ENCODE measurements at places on chromosomes 2 and 18.
A peak's percentile ranks its signal among the peaks of the same experiment; 100 is the strongest.

DNA sequence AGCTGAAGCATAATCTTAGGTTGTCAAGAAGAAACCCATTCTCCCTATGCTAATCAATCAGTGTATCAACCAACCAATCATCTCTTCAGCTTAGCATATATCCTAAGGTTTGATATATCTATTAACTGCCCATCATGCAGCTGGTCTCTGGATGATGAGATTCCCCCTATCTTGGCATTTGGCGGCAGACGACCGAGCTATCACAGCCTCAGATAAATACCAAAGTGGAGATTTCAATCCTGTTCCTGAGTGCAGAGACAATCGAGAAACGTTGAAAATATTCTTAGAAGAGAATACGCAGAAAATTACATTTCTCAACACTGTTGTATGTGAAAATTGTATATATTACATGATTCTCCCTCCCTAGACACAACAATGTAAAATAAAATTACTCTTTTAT is 259.0 kb upstream of the SIX3 start:
- no peak for DNase-seq

DNA sequence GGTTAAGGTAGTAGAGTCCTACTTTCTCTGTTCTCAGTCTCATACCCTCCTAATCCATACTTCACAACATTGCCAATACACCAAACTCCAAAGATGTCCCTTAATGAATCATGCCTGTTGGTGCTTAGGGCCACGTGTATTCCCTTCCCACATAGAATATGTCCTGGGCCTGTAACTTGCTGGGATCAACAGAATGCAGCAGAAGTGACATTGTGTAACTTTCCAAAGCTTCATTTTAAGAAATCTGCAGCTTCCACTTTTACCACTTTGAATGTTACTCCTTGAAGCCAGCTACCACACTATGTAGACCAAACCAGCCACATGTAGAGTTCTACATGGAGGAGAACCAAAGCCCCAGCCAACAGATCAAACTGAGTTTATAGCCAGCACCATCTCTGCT is 58.5 kb upstream of the ARHGAP15 start:
- no peak for DNase-seq

DNA sequence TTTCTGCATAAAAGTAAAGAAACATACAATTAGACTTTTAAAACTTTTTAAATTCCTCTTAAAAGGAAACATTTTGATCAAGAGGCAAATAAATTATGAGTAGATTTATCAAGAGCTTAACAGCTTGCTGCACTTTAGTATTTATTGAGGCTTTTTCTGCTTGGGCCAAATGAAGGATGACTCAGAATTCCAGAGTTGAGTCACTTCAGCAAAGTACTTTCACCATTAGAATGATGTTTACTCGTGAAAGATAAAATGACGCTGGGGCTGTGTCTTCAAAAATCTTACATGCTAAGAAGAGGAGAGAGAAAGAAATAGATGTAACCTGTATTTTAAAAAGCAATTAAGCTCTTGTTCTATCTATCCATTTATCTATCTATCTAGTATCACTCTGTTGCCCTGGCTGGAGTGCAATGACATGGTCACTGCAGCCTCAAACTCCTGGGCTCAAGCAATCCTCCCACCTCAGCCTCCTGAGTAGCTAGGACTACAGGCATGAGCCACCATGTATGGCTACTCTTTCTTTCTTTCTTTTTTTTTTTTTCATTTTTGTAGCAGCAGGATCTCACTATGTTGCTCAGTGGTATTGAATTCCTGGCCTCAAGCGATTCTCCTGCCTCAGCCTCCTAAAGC is 75.3 kb upstream of the RIOK3 start:
- peak; percentile 61 for DNase-seq

DNA sequence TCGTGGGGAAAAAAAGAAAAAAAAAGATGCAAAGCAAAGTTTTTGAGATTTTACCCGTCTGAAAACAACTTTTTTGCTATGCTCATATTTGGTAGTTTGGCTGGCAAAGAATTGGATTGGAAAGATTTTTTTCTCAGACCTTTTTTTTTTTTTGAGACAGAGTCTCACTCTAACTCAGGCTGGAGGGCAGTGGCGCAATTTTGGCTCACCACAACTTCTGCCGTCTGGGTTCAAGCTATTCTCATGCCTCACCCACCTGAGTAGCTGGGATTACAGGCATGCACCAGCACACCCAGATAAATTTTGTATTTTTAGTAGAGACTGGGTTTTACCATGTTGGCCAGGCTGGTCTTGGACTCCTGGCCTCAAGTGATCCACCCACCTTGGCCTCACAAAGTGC is 56.3 kb upstream of the TANC1 start:
- no peak for DNase-seq

GRCh38 chr2:45872211-45872610 is 220.7 kb downstream of the PRKCE start:
- no peak for DNase-seq

- DNase-seq: no peak
These were observed 9.3 kb downstream of the IL1R2 start for GRCh38 chr2:102000813-102001766.

DNA sequence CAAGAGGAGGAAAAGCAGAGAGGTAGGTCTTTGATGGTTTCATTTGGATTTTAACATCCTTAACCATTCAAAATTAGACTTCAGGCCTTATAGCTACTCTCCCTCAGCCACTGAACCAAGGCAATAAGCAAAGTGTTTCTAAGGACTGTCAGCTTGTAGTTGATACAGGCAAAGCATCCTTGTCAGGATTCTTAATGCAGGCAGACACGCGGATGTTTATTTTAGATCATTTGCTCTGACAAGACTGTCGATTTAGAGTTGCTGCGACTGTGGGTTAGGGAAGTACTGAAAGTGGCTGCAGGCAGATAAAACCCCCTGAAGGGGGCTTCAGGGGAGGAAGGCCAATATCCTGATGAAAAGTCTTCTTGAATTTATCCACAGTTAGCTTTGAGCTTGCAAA is 46.6 kb downstream of the CDH20 start:
- DNase-seq: no peak

DNA sequence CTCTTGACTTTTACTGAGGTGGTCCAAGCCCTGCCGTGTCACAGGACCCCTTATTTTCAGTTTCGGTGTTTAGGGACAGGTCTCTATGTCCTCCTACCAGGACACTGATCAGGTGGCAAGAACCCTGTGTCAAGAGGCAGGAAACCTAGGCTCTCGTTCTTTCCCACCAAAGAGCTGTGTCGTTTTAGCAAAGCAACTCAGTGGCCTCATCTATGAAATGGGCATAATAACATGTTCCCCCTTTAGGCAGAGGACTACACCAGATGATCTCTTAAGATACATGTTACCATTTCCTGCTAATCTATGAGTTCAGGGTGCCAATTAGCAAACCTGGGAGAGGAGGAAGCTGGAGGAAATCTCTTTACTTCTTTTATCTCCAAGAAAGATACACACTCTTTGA is 1.9 kb downstream of the RAB31 start:
- no peak for DNase-seq

DNA sequence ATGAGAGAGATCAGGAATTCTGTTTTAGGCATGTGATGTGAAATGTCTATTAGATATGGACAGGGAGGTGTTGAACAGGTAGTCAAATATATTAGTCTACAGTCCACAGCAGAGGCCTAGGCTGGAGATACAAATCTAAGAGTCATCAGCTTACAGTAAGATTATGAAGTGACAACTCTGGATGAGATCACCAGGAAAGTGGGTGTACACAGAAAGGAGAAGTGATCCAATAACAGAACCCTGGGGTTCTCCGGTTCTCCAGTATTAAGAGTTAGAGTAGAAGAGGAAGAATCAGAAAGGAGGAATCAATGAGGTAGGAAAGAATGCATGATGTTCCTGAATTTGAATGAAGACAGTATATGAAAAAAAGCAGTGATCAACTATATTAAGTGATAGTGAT is 362.3 kb downstream of the FIGN start:
- DNase-seq: no peak

- DNase-seq: no peak
These were observed 158.5 kb downstream of the NCK2 start for GRCh38 chr2:105903051-105903674.

GRCh38 chr2:173462892-173463840 is 108.5 kb downstream of the CDCA7 start:
- no peak for DNase-seq

DNA sequence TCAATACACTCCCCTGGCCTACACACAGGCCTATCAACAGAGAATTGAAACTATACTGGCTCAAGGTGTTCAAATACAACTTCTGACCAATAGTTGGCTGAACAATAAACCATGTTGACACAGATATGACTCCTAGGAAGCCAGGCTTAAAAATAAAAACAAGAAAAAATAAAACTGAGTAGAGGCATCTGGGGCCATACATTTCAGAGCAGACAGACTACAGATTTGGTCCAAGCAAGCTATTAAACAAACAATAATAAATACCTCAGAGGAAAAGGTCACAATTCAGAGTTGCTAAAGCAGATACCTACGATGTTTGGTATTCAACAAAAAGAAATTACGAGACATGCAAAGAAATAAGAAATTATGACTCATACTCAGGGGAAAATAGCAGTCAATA is 132.8 kb upstream of the ACVR2A start:
- DNase-seq: no peak

- DNase-seq: peak; percentile 62
These were observed 4.5 kb downstream of the ZFP36L2 start for GRCh38 chr2:43221763-43222474.

DNA sequence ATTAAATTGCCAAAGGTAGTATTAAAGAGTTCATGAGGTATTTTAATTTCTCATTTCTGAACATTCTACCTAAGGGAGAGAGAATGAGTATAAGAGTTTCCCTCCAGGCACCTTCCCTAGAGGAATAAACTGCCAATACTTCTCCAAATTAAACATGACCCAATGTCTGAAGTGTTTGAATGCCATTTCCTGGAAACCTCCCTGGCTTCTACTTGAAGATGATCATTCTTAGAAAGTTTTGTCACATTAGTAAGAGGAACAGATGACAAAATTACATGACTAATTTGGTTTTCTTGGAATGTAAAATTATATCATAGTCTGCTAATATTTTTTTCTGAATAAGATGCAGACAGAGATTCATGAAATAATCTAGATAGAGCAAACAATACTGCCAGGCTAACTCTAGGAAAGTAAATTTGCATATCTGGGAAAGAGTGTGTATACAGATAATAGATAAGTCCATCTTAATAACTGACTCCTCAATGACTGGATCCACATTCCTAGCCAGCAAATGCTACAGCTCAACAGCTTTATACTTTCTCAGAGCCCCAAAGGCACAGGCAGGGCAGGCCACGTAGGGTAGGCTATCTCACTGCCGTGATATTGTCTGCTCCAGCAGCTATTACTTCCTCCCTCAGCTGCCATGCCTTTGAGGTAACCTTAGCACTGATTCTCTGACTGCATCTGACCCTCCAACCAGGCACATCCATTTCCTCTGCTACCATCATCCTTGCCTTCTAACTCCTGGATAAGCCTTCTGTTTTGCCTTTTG is 630.8 kb upstream of the PIK3C3 start:
- DNase-seq: peak; percentile 13

DNA sequence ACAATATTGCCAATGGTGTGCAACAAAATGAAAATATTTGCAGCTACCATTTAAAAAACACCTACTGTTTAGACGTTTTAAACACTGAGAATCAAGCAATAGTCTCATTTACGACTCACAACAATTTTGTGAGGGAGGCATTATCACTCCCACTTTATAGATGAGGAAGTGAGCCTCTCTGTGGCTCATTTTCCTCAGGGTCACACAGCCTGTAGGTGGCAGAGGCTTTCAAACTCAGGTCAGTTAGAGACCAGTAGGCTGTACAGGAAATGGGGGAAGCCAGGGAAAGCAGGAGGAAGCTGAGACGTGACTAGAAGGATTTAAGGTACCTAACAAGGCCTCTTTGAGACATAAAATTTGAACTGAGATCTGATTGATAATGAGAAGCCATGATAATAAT is 95.0 kb upstream of the ZNF521 start:
- DNase-seq: no peak

- DNase-seq: no peak
These were observed 41.4 kb upstream of the ACTR2 start for GRCh38 chr2:65186093-65186868.

DNA sequence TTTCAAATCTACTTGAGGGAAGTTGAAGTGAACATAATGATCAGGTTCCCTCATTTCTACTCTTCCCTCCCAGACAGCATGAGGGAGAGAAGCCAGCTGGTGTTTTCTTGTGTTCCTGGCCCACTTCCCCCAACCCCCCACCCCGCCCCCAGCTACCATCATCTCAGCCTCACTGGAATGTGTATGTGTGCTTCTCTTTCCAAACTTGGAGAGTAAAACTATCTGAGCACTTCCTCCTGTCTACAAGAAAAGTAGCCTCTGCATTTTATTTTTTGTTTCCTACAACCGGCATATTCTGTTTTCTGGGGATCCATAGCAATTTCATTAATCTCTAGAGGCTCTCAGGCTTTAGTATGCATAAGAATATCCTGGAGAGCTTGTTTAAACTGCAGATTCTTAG is 53.6 kb upstream of the GRHL1 start:
- DNase-seq: no peak

DNA sequence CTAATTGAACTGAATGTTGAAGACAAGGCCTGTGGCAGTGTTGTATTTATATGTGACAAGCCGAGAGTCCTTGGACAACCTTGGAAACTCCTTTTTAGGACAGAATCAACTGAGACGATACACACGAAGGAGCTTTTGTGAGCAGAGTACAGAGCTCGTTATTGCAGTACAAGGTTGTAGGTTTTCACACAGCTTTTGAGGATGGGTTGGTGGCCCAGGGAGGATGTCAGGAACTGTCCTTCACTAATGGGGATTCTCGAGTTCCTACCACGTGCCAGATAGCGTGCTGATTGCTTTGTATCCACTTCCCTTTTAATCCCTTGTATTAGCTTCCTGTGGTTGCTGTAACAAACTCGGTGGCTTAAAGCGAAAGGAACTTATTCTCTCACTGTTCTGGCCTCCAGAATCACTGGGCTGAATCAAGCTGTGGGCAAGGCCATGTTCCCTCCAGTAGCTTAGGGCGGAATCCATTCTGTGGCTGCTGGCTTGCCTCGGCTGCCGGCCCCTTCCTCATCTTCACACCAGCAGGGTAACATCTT is 20.2 kb downstream of the INPP4A start:
- no peak for DNase-seq

DNA sequence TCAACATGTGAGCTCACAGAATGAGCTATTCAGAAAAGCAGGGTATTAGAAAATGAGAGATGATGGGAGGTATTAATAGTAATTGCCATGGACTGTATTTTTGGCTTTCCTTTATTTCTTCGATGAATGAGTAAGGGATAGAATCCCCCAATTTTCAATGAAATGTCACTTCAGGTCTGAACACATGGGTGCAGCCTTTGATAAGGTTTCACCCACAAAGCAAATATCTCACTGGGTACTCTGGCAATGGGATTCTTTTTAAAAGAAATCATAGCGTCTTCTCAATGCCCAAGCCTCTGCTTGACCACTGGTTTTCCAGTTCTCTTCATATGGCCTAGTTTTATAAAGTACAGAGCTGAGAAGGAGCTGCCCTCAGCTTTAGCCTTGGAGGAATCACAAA is 610.5 kb upstream of the FANCL start:
- no peak for DNase-seq

GRCh38 chr2:17313261-17313660 is 205.0 kb downstream of the RAD51AP2 start:
- no peak for DNase-seq

- DNase-seq: no peak
These were observed 142.5 kb downstream of the NCK2 start for GRCh38 chr2:105887256-105887655.

Measured in SW 1271 (cell line).